ENCODE measurements at places on chromosomes 12 and 14.

DNA sequence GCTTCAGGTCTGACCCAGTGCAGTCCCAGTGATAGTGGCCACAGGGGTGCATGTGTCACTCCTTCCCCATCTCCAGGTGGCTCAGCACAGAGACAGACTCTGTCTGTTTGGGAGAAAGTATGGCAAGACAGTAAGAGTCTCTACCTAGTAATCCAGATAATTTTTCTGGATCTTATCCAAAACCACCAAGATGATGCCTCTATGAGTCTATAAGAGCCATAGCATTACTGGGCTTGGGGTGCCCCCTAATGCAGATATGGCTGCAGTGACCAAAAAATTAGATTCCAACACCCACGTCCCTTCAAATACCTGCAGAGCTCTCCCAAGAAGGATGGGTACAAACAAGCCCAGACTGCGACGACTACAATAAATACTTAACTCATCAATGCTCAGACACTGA lies 123.8 kb downstream of the GRIP1 start:
- no peak for DNase-seq

DNA sequence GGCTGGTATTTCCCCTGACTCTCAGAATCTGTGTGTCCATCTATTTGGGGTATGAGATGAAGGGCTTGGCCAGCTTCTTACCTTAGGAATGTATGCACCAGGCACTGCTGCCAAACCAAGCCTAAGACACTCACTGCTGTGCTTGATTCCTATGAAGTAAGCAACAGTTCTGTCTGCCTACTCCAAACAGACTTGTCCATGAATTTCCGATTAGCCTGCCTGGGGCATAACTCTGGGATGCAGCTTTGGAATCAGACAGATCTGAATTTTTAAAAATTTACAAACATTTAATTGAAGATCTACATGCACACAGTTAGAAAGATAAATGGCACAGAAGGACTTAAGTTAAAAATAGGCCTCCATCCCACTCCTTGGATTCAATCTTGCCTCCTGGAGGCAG lies 59.5 kb upstream of the JDP2 start:
- no peak for DNase-seq

DNA sequence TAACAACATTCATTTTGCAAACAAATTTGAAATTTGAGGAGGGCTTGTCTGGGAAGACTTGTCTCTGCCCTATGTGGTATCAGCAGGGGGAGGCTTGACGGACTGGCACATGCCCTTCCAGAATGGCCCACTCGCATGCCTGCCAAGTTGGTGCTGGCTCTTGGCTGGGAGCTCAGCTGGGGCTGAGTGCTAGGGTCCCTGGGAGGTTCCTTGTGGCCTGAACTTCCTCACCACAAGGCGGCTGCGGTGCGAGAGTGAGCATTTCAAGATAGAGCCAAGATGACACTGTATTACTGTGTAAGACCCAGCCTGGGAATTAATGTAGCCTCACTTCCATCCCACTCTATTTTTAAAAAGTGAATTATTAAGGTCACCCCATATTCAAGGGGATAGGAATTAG lies 271.6 kb upstream of the PLEKHG7 start:
- no peak for DNase-seq

- DNase-seq: no peak
Measured at GRCh38 chr14:59360923-59361794, 104.0 kb downstream of the GPR135 start.

- no peak for DNase-seq
Measured at GRCh38 chr14:105074601-105075053, 9.4 kb upstream of the GPR132 start.

- DNase-seq: no peak
Measured at GRCh38 chr12:119807380-119807779, 69.7 kb downstream of the CIT start.

GRCh38 chr14:101961746-101962502 lies 2.4 kb upstream of the DYNC1H1 start:
- no peak for DNase-seq

GRCh38 chr14:104154246-104154645 lies 15.9 kb downstream of the KIF26A start:
- no peak for DNase-seq

- no peak for DNase-seq
Measured at GRCh38 chr12:65825183-65825506, 862 bp downstream of the HMGA2 start.

GRCh38 chr12:50640321-50640939 lies 123.5 kb upstream of the ATF1 start:
- DNase-seq: no peak

GRCh38 chr12:69331909-69332684 lies 16.1 kb upstream of the LYZ start:
- no peak for DNase-seq

DNA sequence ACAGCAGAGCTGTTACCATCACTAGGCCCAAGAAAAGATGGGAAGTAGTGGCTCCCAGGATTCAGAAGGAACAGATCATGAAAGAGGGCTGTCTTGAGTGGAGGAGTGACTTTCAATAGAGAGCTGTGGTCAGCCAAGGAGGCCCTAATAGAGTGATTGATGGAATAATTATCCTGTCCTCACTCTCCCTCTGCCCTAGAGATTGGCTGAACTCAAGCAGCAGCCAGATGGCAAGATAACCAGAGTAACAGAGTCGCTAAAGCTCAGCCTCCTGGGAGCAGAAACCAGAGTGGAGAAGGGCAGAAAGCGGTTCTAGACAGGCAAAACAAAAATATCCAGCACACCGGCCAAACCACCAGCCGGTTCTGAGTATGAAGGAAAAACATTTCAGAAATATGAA lies 23.1 kb downstream of the GMFB start:
- no peak for DNase-seq

DNA sequence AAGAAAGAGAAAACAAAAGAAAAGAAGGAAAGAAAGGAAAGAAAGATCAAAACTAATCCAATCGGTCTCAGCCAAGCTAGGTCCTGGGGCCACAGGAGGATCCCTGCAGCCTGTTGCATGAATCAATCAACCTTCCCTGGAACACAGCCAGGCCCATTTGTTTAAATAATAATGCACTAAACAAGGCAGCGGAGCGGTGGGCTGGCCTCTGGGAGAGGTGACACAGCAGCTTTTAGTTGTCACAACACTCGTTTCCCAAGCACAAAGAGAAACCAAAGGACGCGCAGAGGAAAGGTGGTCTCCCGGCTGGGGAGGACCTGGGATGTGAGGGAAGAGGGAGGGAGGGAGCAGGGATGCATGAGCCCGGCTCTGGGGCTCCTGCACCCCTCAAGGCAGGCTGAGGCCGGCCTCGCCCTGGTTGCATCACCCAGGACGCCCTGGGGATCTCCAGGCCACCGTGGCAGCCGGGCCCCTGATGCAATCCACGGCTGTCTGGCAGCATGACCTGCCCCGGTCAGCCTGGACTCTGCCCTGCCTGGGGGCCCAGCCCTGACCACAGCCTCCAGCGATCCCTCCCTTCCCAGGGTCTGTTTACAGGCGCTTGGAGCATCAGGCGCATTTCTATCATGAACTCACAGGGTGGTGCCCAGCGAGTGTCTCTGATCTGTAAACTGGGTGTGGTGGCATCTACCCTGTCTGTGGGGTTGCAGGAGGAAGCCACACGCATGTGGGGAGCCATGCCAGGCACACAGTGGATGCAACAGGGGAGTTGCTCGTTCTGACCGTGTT lies 32.5 kb downstream of the MMP17 start:
- no peak for DNase-seq

GRCh38 chr12:132282950-132283771 lies 46.2 kb downstream of the GALNT9 start:
- DNase-seq: no peak

DNA sequence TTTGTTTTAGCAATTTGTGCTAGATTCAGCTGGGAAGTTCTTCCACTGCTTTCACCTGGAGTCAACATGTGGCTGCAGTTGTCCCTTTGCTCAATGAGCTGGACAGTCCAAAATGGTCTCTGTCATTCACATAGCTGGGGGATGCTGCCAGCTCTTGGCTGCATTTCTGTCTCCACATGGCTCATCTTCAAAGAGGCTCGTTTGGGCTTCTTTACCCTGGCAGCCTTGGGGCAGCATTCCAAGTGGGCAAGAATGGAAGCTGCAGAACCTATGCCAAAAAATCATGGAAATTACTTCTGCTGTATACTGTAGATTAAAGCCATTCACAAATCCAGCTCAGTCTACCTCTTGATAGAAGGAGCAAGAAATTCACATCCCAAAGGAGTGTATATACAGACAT lies 199.1 kb downstream of the SLC5A8 start:
- no peak for DNase-seq

DNA sequence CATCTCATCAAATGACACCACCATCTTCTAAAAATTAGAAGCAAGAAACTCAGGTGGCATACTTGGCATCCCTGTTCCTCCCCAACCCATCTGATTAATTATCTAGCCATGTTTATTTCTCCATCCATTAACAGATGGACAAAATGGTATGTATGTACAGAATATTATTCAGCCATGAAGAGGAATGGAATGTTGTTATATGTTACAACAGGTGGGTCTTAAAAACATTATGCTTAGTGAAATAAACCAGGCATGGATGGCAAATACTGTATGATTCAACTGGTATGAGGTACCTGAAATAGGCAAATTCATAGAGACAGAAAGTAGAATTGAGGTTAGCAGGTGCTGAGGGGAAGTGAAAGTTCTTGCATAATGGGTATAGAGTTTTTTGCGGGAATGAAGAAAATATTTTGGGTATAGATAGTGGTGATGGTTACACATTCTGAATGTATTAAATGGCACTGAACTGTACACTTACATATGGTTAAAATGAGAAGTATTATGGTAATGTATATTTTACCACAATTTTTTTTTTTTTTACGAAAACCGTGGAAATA lies 17.5 kb downstream of the YY1 start:
- no peak for DNase-seq

- no peak for DNase-seq
Measured at GRCh38 chr14:35042632-35043031, 3.4 kb upstream of the FAM177A1 start.

- no peak for DNase-seq
Measured at GRCh38 chr12:23585156-23585781, 364.2 kb downstream of the SOX5 start.

DNA sequence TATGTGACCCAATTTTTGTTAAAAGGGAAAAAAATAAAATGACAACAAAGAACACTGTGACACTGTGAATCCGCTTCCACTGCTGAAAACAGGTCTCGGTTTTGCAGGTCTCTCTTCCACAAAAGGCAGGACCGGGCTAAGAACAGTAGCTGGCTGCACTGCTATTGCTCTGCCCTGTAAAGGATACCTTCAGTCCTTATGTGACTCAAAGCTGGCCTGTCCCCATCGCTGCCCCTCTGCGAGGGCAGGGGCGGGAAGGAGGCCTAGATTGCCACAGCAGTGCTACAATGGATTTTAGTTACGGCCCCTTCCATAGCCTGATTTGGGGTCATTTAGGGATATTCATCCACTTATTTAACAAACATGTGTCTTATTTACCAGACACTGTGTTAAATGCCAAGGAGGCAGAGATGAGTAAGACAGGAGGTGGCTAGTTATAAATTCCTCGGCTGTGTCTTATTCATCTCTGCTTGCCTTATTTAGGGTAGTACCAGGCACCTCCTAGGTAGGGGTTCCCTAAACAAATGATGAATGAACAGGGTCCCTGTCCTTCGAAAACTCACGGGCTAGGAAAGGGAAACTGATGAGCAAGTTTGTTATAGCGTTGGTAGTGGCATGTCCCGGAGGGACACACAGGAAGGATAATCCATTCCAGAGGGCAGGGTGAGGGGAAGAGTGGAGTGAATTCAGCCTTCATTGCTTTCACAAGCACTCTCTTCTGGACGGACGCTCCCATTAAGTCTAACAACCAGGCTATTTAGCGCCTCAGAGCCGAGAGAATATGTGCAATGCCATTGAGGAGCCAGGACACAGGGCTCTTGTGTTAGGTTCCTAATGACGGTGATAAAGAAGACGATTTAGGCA lies 73.3 kb downstream of the EID3 start:
- DNase-seq: no peak

- no peak for DNase-seq
Measured at GRCh38 chr12:65911321-65911720, 87.0 kb downstream of the HMGA2 start.

DNA sequence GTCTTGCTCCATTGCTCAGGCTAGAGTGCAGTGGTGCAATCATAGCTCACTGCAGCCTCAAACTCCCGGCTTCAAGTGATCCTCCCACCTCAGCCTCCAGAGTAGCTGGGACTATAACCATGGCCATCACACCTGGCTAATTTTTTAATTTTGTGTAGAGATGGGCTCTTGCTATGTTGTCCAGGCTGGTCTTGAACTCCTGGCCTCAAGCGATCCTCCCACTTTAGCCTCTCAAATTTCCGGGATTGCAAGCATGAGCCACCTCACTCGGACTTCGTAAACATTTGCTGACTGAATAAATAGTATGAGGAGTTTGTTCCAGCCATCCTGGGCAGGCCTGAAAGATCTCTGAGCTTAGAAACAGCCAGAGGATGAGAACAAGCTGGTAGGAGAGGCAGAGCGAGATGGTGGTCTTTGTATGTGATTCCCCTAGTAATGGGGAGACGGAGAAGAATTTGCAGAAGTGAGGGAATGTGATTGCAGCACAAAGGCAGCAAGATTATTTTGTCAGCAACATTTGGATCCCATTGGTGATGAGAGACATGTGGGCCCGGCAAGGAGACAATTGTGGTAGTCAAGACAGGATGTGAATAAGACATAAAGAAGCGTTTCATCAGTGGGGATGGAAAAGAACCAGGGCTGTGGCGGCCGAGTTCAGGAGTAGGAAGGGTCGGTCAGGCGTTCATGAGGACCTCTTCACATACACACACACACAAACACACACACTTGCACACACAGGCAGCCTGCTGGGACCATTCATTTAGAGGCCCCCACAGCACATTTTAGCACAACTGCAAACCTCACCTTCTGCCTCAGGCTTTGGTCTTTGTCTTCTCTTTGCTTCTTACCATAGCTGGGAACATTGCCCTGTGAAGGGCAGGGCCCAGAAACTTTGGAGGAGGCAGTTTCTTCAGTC lies 155.5 kb downstream of the ZFP36L1 start:
- DNase-seq: no peak

- DNase-seq: no peak
Measured at GRCh38 chr12:110062241-110062640, 13.9 kb upstream of the C12orf76 start.

- DNase-seq: no peak
Measured at GRCh38 chr12:23555825-23556207, 393.7 kb downstream of the SOX5 start.

DNA sequence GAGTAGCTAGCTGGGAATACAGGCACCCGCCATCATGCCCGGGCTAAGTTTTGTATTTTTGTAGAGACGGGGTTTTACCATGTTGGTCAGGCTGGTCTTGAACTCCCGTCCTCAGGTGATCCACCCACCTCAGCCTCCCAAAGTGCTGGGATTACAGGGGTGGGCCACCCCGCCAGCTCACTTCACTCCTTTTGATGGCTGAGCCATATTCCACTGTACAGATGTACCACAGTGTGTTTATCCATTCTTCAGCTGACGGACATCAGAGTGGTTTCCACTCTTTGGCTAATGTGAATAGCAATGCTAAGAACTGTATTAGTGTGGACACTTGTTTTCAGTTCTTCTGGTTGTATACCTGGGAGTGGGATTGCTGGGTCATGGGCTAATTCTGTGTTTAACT lies 29.5 kb downstream of the SNRNP35 start:
- DNase-seq: no peak

GRCh38 chr14:75428230-75429104 lies 645 bp downstream of the JDP2 start:
- DNase-seq: no peak

Measured in AG04449 (cell line).